ENCODE measurements at places on chromosomes 1 and 21. TPM values are rescaled to one million over a fixed set of nuclear protein-coding genes. Genes with fewer than 3 reads are reported as not detected.
A peak's percentile ranks its signal among the peaks of the same experiment; 100 is the strongest.

The FLG gene
- not detected for total RNA-seq

DNA sequence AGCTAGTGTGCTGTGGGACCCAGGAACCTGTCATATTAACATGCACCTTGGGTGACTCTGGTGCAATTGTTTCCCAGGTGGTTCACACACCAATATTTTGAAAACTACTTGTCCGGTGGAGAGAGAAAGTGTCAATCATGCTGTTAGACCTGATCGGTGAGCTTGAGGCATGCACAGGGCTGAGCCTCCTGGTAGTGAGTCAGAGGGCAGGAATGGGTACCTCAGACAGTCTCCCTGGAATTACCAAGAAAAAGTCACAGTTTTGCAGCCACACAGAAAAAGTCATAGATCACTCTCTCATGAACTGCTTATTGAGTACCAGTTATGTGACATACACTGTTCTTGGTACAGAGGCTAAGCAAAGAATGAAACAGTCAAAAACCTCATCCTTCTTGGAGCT is 140.1 kb upstream of the NFIA start:
- no peak overlapping the region for H3K4me3 ChIP-seq
- DNase-seq, result no peak
- no peaks in the 10 kb centered on the region for H3K4me1 ChIP-seq
- no peak overlapping the region for H3K27ac ChIP-seq

GRCh38 chr1:201724039-201724765 is 104.8 kb upstream of the IPO9 start:
- H3K27me3 ChIP-seq, result peaks cover 8% of the 10 kb centered on the region
- H3K4me3 ChIP-seq, result peak overlapping the region; percentile 24
- peak overlapping the region; percentile 81 for H3K27ac ChIP-seq
- no peak for DNase-seq
- peaks cover 22% of the 10 kb centered on the region for H3K36me3 ChIP-seq

The FCRL5 gene
- not detected for total RNA-seq

The HLX gene
- total RNA-seq, result 10.3 TPM

The CCDC190 gene
- 0.31 TPM for total RNA-seq

The OR2L2 gene
- not detected for total RNA-seq

- no peaks in the 10 kb centered on the region for H3K36me3 ChIP-seq
- DNase-seq, result no peak
- H3K27me3 ChIP-seq, result peaks cover 24% of the 10 kb centered on the region
- H3K27ac ChIP-seq, result no peak overlapping the region
Observed at GRCh38 chr1:21613072-21613867, 55.9 kb downstream of the RAP1GAP start.

DNA sequence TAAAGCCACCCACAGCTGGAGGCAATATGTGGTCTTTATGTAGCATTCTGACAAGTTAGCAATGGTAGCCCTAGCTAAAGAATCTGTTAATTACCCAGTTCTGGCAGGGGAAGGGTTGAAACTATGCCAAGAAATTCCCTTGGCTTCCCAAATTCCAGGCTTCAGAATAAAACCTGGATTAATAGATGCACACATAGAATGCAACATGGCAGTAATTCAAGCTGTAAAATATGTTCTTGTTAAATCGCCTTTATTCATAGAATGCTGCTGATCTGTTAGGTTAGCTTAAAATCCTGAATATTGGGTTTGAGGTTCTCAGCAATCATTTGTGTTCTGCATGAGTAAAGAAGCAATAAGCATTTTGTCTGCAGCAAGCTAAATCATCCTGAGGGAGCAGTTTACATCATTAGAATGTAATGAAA is 80.1 kb downstream of the ZNF326 start:
- no peaks in the 10 kb centered on the region for H3K36me3 ChIP-seq
- H3K4me3 ChIP-seq, result no peak overlapping the region
- no peak for DNase-seq
- H3K4me1 ChIP-seq, result no peaks in the 10 kb centered on the region
- H3K27me3 ChIP-seq, result peaks cover 8% of the 10 kb centered on the region

- no peak for DNase-seq
- peak overlapping the region; percentile 21 for H3K27ac ChIP-seq
- peaks cover 3% of the 10 kb centered on the region for H3K27me3 ChIP-seq
- peak overlapping the region; percentile 24 for H3K4me3 ChIP-seq
- no peaks in the 10 kb centered on the region for H3K4me1 ChIP-seq
Observed at GRCh38 chr1:2300004-2300771, 72.1 kb downstream of the SKI start.

DNA sequence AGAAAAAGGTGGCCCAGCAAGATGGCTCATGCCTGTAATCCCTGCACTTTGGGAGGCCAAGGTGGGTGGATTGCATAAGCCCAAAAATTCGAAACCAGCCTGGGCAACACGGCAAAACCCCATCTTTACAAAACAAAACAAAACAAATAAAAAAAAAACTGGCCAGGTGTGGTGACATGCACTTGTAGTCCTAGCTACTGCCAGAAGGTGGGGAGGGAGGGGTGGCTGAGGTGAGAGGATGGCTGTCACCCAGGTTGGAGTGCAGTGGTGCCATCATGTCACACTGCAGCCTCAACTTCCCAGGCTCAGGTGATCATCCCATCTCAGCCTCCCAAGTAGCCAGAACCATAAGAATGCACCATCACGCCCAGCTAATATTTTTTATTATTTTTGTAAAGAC is 22.8 kb downstream of the RERE start:
- DNase-seq, result no peak
- no peak overlapping the region for H3K27ac ChIP-seq
- H3K4me3 ChIP-seq, result no peak overlapping the region
- peaks cover 10% of the 10 kb centered on the region for H3K4me1 ChIP-seq

GRCh38 chr1:233695901-233696300 is 82.0 kb downstream of the KCNK1 start:
- H3K36me3 ChIP-seq, result no peaks in the 10 kb centered on the region
- H3K27ac ChIP-seq, result no peak overlapping the region
- no peak for DNase-seq
- no peak overlapping the region for H3K4me3 ChIP-seq

DNA sequence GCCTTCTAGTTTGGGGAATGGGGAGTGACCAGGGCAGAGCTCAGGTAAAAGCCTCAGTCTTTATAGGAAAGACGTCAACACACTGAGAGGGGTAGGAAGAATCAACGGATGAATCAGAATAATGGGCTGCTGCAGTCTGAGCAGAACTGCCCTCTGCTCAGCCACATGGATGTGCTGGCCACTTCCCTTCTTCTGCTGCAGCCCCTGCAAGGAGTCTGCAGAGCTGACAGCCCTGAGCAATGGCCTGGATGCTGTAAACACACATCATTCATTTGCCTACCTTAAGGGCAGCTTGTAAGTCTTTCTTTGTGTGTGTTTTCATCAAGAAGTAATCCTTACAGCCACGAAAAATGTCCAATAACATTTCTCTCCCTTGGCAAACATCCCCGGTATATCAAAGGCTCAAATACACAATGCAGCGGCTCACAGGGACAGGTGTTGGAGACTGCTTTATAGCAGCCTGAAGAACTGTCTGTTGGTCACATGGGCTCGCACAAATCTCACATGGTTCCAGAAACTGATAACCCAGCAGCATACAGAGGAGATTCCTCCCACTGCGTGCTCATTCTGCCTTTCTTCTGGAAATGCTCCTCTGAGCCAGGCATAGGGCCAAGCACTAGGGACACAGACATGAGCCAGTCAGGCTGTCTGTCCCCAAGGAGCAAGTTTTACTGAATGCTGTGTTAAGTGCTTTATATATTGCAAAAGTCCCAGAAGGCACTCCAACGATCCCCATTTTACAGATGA is 110.1 kb downstream of the HMGB4 start:
- H3K36me3 ChIP-seq, result no peaks in the 10 kb centered on the region
- H3K27me3 ChIP-seq, result peaks cover 5% of the 10 kb centered on the region
- no peak overlapping the region for H3K4me3 ChIP-seq
- H3K27ac ChIP-seq, result no peak overlapping the region
- no peak for DNase-seq

GRCh38 chr21:36111238-36111637 is 23.6 kb upstream of the CBR3 start:
- no peak for DNase-seq
- H3K4me3 ChIP-seq, result no peak overlapping the region
- H3K36me3 ChIP-seq, result no peaks in the 10 kb centered on the region
- H3K27ac ChIP-seq, result no peak overlapping the region

GRCh38 chr1:78834201-78834741 is 172.3 kb downstream of the ADGRL4 start:
- peaks cover 65% of the 10 kb centered on the region for H3K4me1 ChIP-seq
- H3K27me3 ChIP-seq, result no peaks in the 10 kb centered on the region
- peak overlapping the region; percentile 79 for H3K27ac ChIP-seq

DNA sequence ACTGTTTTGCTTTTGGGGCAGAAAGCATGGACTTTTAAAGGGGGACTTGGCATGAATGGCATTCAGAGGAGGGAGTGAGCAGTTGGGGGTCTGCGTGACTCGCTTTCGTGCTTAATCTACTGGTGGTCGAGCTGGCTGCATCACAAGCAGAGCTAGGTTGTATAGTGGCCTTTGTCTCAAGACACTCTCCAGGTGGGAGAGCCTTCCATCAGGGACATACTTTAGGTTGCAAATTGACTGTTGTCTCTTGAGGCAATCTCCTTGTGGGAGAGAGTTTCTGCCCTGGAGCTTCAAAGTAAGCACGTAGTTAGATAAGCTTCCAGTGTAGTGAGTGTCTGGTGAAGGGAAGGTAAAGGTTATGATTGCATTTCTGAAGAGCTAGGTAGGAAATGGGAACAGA is 93.9 kb downstream of the C1orf21 start:
- H3K4me3 ChIP-seq, result no peak overlapping the region
- peaks cover 30% of the 10 kb centered on the region for H3K4me1 ChIP-seq

- no peaks in the 10 kb centered on the region for H3K27me3 ChIP-seq
- peak overlapping the region; percentile 63 for H3K27ac ChIP-seq
- DNase-seq, result peak; percentile 67
- H3K4me3 ChIP-seq, result peak overlapping the region; percentile 54
- H3K36me3 ChIP-seq, result peaks cover 12% of the 10 kb centered on the region
Observed at GRCh38 chr1:78688697-78689096, 39.1 kb downstream of the IFI44 start.

The S100A7A gene
- not detected for total RNA-seq

DNA sequence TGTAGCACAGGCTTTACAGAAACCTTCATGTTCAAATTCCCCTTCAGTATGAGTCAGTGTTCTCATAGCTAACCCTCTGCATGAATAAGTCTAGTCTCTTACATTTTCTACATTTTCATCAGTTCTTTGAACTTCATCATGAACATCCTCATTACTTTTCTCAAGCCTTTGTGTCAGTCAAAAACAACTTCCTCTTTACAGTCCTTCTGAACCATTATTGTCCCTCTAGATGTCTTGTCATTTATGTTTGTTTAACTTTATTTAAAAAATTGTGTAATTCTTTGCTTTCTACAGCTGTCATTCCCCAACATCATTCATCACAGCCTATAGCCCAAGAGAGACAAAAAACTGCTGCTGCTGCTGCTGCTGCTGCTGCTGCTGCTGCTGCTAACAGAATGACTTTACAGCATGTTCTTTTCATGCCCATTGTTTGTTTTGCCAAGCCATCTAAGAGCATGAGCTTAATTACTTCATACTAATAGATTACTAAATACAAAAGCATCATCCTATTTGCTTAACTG is 133.1 kb downstream of the LRRC40 start:
- peak overlapping the region; percentile 62 for H3K27ac ChIP-seq
- peak; percentile 57 for DNase-seq
- peak overlapping the region; percentile 52 for H3K4me3 ChIP-seq

The KRTAP20-1 gene
- total RNA-seq, result not detected

The SEMA4A gene
- 0.48 TPM for total RNA-seq

GRCh38 chr1:235327559-235328270 is at the start of gene ARID4B:
TSS of gene ARID4B (minus strand) at chr1:235328179. CDS start at chr1:235326919, 1,260 bp downstream.
- H3K27ac ChIP-seq, result peak within 1 kb of the TSS; percentile 77
- peaks cover 25% of the 10 kb centered on the region for H3K4me1 ChIP-seq

DNA sequence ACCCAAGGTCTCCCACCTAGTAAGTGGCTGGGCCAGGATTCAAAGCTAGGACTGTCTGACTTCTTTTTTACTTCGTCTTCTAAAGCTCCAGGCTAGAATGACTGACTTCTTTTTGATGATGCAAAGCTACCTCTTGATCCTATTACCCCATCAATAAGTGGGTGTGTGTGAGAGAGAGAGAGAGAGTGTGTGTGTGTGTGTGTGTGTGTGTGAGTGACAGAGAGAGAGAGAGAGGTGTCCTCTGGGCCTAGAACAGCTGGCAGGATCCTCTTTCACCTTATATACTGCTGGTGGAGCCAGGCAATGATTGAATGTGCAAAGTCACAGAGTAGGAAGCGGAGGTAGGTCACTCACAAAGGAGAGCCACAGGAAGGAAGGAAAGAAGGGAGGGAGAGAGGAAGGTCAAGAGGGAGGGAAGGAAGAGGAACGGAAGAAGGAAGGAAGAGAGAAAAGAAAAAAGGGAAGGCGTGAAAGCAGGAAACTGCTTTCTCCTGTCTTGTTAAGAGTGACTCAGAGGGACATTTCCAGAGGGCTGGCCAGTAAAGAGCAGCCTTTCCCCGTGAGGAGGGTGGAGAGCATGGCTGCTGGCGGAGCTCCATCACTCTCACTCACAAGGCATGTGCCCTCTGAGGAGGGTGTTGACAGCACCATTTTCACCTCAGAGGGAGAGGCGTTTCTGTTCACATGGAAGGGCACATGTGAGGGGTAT is 68.9 kb downstream of the CDC7 start:
- H3K36me3 ChIP-seq, result peaks cover under 1% of the 10 kb centered on the region
- peak; percentile 92 for DNase-seq
- peaks cover 37% of the 10 kb centered on the region for H3K4me1 ChIP-seq
- peaks cover 1% of the 10 kb centered on the region for H3K27me3 ChIP-seq

The ZNF683 gene
- total RNA-seq, result not detected

The ZNF281 gene
- 39.1 TPM for total RNA-seq

Measured in HFFc6 (cell line).